GDM1 (cell line): ENCODE measurements at places on chromosomes 2 and 18.

GRCh38 chr2:84636080-84636971 lies 120.0 kb downstream of the DNAH6 start:
- no peak for DNase-seq

DNA sequence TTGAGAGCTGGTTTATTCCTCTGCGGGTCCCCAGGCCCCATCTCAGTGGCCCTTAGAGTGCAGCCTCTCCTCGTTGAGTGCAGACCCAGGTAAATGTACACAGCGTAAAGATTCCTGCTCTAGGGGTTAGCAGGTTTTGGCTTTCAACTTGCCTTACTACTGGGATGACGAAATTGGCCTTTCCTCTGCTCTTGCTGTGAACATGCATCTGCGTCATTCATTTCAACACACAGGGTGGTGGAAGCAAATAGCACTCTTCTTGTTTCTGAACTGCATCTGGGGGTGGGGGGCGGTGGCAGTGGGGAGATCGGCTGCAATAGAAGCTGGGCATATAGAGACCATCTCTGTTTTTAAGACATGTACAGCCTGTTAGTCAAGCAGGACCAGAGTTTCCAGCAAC lies 16.5 kb upstream of the SLC16A14 start:
- no peak for DNase-seq

- no peak for DNase-seq
Measured at GRCh38 chr2:222479859-222480258, 55.5 kb downstream of the SGPP2 start.

DNA sequence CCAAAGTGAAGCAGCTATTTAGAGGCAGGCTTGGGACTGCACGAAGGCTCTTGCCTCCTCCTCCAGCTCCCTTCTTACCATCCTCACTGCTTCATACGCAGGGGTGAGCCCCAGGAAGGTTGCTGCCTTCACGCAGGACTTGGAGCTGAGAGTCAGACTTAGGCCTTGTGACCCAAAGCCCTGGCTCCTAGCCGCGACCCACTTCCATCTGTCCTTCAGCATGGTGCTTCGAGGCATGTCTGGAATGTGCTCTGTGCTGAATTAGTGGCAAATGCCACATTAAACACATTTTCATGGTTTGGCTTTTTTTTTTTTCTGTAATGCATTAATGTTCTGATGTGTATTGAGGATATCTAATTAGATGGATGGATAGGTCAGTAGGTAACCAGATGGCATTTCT lies 37.5 kb downstream of the ITGB1BP1 start:
- no peak for DNase-seq

DNA sequence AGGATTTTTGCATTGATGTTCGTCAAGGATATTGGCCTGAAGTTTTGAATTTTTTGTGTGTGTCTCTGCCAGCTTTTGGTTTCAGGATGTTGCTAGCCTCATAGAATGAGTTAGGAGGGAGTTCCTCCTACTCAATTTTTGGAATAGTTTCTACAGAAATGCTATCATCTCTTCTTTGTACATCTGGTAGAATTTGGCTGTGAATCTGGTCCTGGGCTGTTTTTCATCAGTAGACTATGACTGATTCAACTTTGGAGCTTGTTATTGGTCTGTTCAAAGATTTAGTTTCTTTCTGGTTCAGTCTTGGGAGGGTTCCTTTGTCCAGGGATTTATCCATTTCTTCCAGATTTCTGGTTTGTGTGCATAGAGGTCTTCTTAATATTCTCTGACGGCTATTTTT lies 166.7 kb downstream of the ST6GAL2 start:
- DNase-seq: no peak

DNA sequence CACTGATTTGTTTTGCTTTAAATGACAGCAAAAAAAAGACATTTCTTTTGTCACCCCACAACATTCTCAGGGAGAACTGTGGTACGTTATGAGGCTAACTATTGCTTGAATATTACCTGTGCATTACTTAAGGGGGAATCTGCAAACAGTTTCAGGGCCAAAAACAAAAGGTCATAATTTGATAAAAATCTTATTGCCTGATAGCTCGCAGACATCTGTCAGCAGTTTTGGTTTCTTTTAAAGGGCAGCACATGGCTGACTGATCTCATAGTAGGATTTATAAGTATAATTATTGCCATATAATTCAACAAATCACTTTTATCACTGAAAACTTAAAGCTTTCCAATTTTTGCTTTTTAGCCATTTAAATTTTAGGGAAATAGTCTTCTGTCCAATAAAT lies 226.4 kb upstream of the VWC2L start:
- DNase-seq: no peak

- no peak for DNase-seq
Measured at GRCh38 chr2:120853306-120854013, 117.8 kb downstream of the GLI2 start.

- DNase-seq: no peak
Measured at GRCh38 chr2:24906466-24906865, 13.6 kb downstream of the ADCY3 start.

DNA sequence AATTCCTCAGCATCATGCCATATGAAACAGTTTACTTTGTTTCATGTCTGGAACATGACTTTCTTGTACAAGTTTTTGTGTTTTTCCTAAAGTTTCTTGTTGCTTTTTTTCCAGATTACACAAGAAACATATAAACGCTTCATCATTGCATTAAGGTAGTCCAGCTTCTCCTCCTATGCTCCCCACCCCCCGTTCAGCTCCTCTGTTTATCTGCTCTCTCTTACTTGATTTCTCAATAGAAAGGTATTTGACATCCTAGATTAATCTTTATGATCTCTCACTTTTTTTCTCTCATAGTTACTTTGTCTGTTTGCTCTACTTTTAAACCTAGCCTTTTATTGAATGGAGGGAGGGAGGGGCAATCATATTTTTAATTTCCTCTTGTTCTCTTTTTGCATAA lies 25.4 kb downstream of the SLC40A1 start:
- no peak for DNase-seq

DNA sequence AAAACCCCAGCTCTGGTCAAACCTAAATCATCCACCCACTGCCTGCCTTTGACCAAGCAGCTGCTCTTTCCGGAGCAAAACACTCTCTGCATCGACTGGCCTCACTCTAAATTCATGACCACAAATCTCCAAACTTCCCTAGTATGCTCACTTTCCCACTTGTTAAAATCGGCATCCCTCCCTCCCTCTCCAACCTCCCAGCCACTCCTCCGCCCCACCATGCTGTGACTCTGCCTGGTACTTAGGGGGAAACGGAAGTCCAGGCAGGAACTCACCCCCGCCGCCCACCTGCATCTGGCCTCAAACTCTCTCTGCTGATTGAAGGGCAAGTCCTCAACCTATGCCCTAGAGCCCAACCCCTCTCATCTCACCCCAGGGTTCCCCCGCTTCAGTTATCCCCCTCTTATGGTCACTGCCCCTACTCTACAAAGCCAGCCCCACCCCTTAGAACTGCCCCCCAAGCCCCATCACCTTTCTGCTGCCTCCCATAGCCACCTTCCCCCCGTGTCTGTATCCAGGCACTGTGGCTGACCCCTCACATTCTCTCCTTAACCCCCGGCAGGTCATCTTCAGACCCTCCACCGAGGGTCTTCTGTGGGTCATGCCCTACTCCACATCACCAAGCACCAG lies 3.8 kb upstream of the ADRA2B start:
- DNase-seq: no peak

GRCh38 chr2:54402350-54402749 lies 53.8 kb upstream of the SPTBN1 start:
- no peak for DNase-seq

GRCh38 chr2:229195346-229195947 lies 75.6 kb downstream of the PID1 start:
- no peak for DNase-seq

DNA sequence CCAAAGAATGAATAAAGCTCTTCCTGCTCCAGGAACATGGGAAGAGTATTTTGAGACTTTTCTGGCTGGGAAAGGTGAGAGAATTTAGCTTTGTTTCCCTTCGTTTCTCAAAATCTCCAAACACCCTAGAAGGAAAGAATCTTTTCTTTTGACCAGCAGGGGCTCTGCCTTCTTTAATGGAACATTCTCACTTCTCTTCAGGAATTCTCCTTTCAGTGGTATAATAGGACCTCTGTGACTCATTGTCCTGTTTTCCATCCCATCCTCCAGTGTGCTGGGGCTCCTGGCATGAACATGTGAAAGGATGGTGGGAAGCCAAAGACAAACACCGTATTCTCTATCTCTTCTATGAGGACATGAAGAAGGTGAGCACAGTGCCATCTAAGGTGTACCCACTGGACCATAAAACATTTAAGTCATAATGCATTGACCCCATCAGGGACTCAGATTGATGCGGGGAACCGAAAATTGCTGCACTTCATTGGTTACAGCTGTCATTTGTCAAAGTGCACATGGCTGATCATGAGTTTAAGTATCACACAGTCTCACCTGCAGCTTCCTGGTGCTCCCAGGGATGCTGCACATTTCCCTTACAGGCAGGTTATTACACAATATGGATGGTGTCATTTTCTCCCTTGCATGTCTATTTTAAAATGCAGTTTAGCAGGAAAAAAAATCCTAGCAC lies 5.5 kb downstream of the SULT1C4 start:
- DNase-seq: no peak

GRCh38 chr2:109419960-109420370 lies 193.8 kb downstream of the SEPTIN10 start:
- DNase-seq: no peak

DNA sequence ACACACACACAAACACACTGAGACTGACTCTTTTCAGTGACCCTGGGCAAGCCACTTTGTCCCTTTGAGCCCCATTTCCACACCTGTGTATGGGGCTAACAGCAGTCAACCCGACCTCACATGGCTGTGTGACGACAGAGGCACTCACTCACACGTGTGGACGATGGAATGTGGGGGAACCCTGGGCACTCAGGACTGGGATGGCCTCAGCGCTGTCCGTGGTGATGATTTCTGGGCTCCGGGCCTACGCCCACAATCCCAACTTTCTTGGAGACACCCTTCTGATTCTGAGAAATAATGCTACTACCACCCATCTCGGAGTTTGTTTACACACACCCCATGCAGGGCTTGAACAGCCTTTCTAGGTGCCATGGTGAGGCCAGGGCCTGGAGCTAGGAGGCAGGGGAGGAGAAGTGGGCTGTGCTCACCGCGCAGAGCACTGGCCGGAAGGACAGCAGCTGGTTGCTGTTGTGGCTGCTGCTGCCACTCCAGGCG lies 1.5 kb downstream of the CRYBA2 start:
- DNase-seq: no peak

- DNase-seq: no peak
Measured at GRCh38 chr18:71878226-71878625, 665.9 kb downstream of the CBLN2 start.

- no peak for DNase-seq
Measured at GRCh38 chr2:219887870-219888269, 260.4 kb downstream of the SLC4A3 start.

DNA sequence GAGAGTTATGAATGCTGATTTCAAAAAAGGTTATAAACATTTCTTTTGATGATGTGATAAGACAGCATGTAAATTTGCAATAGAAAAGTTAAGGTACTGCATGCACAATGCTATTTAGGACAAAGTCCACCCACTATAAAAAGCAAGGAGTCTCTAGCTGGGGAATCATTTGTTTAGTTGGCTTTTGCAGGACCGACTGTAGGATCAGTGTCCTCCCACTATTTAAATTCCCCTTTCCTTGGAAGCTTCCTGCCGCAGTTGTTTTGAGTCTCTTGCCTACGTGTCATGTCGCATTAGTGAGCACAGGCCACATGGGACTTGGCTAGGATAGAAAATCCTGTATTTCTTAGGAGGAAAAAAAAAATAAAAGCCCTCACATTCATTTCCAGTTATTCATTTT lies 13.1 kb downstream of the QPCT start:
- DNase-seq: no peak

DNA sequence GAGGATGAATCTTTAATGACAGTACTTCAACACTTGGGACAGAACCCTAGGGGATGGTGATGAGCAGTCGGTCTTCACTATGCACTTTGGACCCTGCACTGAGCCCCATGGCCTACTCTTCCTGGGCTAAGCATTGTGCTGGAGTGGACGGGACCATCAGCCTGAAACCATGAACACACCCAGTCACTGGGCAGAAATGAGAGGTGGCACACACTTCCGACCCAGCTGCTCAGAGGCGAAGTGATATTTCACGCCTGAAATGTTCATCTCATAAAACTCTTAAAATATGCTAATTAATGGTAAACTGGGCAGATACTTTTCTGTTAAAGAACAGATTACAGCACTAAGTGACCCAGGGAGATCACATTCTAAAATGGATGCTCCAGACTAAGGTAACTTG lies 150.3 kb upstream of the NDUFV2 start:
- no peak for DNase-seq

GRCh38 chr2:138779406-138779780 lies 797 bp downstream of the NXPH2 start:
- no peak for DNase-seq

GRCh38 chr2:164967781-164968228 lies 12.5 kb upstream of the SLC38A11 start:
- no peak for DNase-seq

DNA sequence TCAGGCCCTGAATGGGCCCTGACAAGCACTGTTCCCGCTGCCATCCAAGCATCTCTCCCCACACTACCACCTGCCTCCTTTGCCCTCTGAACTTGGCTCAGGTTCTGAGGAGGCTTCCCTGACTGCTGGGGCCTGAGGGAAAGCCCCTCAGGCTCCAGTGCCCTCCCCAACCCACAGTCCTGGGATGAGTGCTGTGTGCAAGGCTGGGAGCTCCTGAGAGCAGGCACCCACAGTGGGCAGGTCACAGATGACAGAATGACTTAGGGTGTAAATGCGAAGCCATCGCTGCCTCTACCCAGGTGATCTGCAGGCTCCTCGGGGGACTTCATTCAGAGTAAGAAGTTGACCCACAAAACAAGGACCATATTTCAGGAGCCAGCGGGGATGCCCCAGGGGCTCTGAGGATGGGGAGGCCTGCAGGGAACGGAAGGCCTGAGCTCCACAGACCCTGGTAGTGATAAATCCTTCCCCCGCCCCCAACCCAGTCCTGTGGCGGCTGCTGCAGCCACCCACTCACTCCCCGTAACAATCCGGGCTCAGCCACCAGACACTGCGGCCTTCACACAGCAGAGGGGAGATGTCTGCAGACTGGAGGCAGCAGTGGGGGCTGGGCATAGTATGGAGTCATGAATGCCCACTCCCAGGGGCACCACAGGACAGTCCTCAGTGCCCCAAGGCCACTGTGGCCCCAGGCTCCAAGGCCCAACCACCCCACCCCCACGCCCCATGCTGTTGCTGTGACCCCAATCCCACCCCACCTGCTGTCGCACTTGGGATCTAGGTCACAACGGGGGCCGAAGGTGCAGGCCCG lies 8.9 kb downstream of the BIN1 start:
- no peak for DNase-seq

- DNase-seq: no peak
Measured at GRCh38 chr2:228433721-228434120, 252.2 kb upstream of the SPHKAP start.

- no peak for DNase-seq
Measured at GRCh38 chr2:182763311-182763912, 47.4 kb downstream of the DNAJC10 start.

GRCh38 chr18:75280427-75281280 lies 70.1 kb downstream of the TSHZ1 start:
- no peak for DNase-seq

DNA sequence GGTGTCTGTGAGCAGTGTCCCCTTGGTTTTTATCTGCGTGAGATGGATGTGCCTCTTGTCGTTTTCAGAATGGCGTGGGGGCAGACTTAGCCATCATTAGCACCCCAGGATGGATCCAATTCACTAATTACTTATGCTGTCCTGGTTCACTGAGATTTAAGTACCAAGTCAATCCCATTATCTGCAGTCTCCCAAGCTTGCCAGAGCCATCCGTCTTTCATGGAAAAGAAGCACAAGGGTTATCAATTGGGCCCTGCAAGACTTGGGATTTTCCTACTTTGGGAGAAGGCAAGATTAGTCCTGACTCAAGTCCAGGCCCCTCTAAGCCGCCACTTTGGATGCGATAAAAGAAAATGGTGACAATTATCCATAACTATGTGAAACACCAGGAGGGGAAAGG lies 404.0 kb downstream of the TMEM182 start:
- no peak for DNase-seq
